Natural killer cell treated with Interleukin-12 subunit alpha and Interleukin-12 subunit beta and Interleukin-15 and Interleukin-18, amount 100 ng/mL, for 72 hours (primary cell): ENCODE measurements at places on chromosomes 1 and 21. TPM values are rescaled to one million over a fixed set of nuclear protein-coding genes. Genes with fewer than 3 reads are reported as not detected.
A peak's percentile ranks its signal among the peaks of the same experiment; 100 is the strongest.

- no peak for DNase-seq
Observed at GRCh38 chr1:168243198-168243597, 17.4 kb downstream of the SFT2D2 start.

The HSF2BP gene
- total RNA-seq, result 1.2 TPM

The SNRPE gene
- 124 TPM for total RNA-seq

The ATF3 gene
- 15.4 TPM for total RNA-seq

- DNase-seq, result no peak
Observed at GRCh38 chr1:25657121-25657882, 40.7 kb downstream of the MAN1C1 start.

- DNase-seq, result no peak
Observed at GRCh38 chr1:44511769-44512168, 106.7 kb downstream of the RNF220 start.

The ALX3 gene
- not detected for total RNA-seq

The MSH4 gene
- 1.1 TPM for total RNA-seq

GRCh38 chr1:24930260-24931145 lies at the start of gene RUNX3:
Gene RUNX3, minus strand, starts transcription at chr1:24930276. Its CDS starts 408 bp downstream, at chr1:24929868.
- peak; percentile 96 for DNase-seq

- DNase-seq, result no peak
Observed at GRCh38 chr1:80181418-80181817, 1174.9 kb upstream of the ADGRL4 start.

DNA sequence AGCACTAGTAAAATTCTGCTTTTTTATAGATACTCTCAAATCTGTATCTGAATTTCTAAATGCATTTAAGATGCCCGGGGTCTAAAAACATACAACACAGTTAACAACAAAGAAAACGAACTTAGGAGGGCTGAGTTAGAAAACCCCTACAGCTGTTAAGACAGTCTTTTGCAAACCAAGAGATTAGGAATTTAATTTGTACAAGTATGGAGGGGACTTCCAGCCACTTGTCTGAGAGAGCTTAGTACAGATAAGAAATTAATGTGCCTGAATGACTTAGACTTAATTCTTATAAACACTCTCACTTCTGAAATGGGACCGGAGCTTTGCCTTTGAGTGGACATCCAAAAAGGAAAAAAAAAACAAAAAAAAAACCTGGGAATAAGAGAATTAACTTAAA lies 61.6 kb downstream of the SMYD3 start:
- no peak for DNase-seq

- DNase-seq, result no peak
Observed at GRCh38 chr1:68495532-68495931, 1.4 kb downstream of the DEPDC1 start.

- no peak for DNase-seq
Observed at GRCh38 chr1:162138112-162138511, 68.6 kb downstream of the NOS1AP start.

The SLC19A2 gene
- total RNA-seq, result 8.0 TPM

The TRAPPC10 gene
- total RNA-seq, result 148 TPM

DNA sequence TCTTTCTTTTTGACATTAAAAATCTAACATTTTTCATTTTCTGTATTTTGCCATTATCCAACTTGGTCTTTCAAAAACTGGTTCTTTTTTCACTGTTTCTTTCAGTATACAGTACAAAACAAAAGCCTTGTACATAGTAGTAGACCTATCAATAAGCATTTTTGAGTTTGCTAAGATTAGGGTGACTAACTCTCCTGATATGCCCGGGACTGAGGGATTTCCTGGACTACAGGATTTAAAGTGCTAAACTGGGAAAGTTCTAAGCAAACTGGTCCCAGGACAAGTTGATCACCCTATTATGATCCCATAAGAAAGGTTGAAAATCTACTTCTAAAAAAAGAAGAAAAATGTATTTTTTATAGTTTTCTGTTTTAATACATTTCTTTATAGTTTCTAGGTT lies 120.9 kb downstream of the USP25 start:
- no peak for DNase-seq

DNA sequence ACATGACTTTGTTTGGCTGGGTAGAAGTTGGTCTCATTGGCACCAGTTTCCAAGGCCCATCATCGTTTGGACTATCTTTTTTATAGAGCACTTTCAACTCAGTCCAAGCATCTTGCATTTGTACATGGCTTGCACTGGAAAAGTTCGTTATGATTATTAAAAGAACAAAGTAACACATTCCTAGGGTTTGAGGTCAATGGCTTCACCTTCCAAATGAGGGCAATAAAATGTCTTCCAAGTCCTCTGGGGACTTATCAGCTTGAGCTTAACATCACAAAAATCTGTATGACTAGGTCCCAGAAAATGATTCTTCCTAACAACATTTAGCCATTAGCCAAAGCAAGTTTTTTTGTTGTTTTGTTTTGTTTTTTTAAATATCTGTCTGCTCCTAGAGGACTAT lies 610.8 kb downstream of the LMO4 start:
- DNase-seq, result no peak

DNA sequence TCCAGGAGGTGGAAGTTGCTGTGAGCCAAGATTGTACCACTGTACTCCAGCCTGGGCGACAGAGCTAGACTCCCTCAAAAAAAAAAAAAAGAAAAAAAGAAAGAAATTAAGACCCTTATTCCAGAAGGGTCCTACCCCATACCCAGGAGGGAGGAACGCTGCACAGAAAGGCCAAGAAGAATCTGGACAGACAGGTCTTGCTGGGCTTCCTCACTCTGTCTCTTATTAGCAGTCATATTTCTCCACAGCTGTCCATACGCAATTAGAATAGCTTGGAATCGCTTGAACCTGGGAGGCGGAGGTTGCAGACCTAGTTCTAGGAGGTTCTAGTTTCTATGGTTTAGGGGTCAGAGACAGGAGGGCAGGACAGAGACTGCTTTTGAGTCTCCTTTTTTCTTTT lies 3.2 kb upstream of the PAQR7 start:
- no peak for DNase-seq

GRCh38 chr1:54355931-54356679 lies 50.1 kb downstream of the SSBP3 start:
- no peak for DNase-seq

GRCh38 chr1:27150183-27150582 lies 4.7 kb downstream of the SLC9A1 start:
- DNase-seq, result no peak

DNA sequence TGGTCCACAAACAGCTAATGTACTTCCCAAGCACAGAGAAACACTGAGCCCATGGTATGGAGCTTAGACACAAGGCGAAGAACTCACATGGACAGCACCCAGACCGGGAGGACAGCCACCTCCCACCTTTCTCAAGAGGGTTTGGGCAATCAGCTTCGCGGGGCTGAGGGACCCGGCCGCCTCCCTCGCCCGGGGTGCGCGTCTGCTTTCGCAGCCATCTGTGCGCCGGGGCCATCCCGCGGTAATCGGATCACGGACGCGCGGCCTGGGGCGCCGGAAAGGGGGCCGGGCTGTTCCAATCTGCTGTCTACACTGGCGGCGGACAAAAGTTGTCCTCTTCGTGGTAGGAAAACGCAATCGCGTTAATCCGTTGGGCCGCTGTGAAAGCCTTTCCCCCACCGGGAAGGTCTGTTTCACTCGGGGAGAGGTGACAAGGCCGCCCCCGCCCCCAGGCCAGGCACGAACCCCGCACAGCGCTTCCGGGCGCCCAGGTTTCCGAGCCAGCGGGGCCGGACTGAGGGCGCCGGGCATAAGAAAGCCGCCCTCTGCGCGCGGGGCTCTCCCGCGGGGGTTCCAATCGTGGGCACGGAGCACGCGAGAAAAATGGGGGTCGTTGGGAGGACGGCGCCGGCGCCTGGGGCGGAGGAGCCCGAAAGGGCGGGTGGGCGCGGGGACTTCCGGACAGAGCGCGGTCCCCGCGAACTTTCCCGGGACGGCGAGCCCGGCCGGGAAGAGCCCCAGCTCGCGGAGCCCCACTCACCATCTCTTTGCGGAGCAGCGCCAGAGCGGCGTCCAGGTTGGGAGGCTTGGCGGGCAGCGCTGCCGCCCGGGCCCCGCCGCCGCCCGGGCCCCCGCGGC lies 664 bp downstream of the FAM89A start:
- DNase-seq, result peak; percentile 67

The AVPR1B gene
- not detected for total RNA-seq

The BGLAP gene
- total RNA-seq, result 2.3 TPM

The LMX1A gene
- total RNA-seq, result not detected

DNA sequence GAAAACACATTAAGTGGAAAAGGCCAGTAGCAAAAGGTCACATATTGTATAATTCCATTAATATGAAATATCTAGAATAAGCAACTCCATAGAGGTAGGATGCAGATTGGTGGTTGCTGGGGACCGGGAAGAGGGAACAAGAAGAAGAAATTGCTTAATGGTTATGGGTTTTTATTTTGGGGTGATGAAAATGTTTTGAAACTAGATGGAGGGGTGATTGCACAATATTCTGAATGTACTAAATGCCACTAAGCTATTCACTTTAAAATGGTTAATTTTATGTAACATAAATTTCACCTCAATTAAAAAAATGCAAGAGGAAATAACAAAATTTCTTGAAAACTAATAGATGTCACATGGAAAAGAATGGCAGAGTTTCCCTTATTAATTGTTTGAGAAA lies 6.7 kb downstream of the KIAA0040 start:
- no peak for DNase-seq

The CYP4Z1 gene
- not detected for total RNA-seq

The GBP4 gene
- 38.5 TPM for total RNA-seq

- DNase-seq, result no peak
Observed at GRCh38 chr1:107379826-107380225, 239.0 kb downstream of the NTNG1 start.

The ZBTB21 gene
- total RNA-seq, result 20.4 TPM

The RHBG gene
- not detected for total RNA-seq

The MIXL1 gene
- not detected for total RNA-seq

The FCRLB gene
- 0.42 TPM for total RNA-seq

The LORICRIN gene
- total RNA-seq, result not detected

The DEPDC1 gene
- 10.7 TPM for total RNA-seq

The AIRE gene
- total RNA-seq, result not detected

DNA sequence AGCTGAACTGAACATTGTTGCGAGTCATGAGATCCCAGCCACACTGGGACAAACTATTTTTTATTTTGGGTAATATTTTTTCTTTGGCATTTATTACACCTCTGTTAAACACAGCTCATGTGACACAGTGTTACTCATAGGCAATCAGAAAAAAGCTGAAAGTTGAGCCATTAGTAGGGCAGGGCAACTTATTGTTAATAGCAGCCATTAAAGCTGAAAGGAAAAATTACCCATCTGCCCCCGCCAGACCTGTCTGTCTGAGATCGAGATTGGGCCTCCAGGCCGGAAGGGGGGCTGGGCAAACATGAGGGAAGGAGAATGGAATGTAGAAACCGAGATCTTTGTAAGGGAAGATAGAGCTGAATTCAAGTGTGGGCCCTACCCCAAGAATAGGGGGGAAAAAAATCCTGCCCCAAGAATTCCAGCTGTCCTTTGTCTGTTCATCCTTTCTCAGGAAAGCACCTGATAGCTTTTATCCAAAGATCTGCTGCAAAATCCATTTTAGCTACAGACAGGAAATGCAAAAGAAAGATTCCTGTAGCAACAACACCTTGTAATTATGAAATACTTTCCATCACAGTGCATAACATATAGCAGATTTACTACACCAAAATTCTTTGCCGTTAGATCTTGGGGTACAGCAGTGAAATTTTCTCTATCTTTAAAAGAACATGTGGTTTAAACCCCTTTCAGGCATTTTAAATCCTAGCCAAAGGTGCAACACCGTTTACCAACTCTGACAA lies 212.8 kb downstream of the PBX1 start:
- no peak for DNase-seq

DNA sequence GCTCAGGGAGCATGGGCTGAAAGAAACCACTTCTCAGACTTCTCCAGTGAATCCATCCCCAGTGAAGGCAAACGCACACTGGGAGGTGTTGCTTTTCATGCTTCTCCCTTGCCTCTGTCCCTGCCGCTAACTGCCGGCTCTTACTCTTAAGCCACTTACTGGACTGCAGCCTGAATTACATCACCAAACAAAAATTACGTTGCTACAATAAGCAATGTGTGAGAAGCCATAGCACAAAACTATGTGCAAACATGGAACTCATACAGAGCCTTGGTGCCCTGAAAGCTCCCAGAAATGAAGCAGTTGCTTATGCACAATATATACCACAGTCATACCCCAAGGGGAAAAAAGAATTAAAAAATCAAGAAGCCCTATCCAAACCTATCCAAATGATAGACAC lies 375.2 kb downstream of the KCNH1 start:
- no peak for DNase-seq

DNA sequence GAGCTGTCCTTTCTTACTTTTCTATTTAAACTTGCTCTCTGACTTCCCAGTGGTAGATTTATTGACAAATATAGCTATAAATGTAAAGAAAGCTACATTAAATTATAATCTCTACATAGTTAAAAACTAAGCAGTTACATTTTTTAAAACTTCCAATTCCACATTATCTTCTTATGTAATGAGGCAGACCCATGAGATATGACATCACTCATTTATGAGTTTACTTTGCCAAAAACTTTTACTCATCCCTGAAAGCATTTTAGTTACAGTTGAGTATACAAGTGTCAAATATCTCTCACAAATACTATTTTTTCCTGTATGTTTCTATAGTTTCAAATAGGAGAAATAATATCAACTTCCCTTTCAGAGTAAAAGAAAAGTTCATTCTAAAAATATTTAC lies 3.8 kb downstream of the NMNAT2 start:
- no peak for DNase-seq

- no peak for DNase-seq
Observed at GRCh38 chr1:237583756-237584155, 307.0 kb downstream of the ZP4 start.

GRCh38 chr1:24862775-24863483 lies 67.1 kb downstream of the RUNX3 start:
- DNase-seq, result no peak

The FALEC gene
- not detected for total RNA-seq

GRCh38 chr1:21659099-21659923 lies 9.8 kb downstream of the RAP1GAP start:
- DNase-seq, result peak; percentile 83

DNA sequence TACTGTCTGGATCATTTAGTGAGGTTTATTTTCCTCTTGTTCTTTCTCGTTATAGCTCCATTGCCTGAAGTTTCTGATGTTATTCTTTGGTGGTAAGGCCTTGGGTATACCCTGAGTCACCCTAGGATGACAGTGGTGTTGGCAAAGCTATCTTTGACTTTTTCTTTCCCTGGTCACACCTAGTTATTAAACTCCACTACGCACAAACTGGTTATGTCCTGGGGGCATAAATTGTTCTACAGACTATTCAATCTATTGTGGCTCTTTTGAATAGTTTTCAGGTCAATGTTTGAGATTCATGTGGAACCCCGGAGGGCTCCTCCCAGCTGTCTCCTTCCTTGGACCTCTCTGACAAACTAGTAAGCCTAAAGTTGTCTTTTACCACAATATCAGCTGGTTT lies 157.7 kb downstream of the SLC35F3 start:
- no peak for DNase-seq

- DNase-seq, result no peak
Observed at GRCh38 chr1:93699049-93699384, 17.4 kb upstream of the BCAR3 start.

- no peak for DNase-seq
Observed at GRCh38 chr1:240906477-240906876, 294.5 kb upstream of the GREM2 start.
